Activated CD4-positive, alpha-beta T cell treated with anti-CD3 and anti-CD28 coated beads for 24 hours (primary cell): ENCODE measurements at places on chromosomes 3 and 15.

- DNase-seq = no peak
These were observed 11.5 kb upstream of the CMTM8 start for GRCh38 chr3:32226875-32227500.

DNA sequence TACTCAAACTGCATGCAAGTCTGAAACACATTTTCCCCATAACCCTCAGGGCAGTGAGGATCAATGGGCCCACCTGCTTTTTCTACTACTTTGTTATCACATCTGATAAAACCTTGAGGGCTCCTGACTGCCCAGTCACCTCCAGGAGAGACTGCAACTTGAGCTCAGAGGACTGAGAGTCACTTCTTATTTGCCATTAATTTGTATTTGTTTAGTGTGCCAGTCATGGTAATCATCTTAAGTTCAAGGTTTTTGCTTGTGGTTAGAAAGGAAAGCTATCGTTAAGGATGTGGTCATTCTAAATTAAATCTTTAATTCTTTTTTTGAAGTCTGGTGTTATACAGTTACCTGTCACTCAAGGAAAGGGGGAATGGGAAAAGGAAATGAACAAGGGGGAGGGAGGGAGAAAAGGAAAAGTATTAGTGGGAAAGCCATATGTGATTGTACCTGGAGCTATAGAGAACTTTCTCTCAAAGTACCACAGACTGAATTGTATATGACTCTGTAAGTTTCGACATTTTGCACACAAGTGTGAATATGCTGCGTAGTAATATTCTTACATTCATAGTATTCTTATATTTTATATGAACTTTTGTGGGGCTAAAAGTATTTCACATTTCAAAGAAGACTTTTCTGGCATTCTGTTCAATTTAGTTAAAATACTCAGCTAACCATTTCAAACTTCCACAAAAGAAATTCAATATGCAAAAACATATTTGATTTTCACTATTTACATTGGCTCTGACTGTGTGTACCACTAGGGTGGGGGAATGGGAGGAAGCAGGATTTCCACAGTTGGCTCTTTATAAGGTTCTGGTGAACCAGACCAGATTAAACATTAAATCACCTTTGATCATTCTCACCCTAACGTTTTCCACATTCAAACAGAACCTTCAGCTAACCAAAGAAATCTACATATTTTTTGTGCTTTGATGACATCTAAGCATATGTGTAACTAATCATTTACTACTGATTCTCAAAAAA, 166.5 kb upstream of the ATP11B start:
- no peak for DNase-seq

DNA sequence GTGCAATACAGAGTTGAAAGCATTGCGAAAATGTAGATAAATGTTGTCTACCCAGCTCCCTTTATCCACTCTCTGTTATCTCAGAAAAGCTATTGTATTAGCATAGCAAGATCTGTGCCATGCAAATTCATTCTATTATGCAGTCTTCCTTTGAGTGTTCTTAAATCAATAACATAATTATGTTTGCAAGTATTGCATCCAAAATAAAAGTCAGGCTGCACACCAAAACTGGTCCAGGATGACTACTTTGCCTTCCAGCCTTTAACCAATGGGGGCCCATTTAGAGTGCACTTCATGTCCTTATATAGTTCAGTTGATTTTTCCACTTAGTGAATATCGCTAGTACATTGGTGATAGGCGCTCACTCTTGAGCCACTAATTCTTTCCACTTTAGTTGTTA, 107.4 kb upstream of the MLF1 start:
- no peak for DNase-seq

DNA sequence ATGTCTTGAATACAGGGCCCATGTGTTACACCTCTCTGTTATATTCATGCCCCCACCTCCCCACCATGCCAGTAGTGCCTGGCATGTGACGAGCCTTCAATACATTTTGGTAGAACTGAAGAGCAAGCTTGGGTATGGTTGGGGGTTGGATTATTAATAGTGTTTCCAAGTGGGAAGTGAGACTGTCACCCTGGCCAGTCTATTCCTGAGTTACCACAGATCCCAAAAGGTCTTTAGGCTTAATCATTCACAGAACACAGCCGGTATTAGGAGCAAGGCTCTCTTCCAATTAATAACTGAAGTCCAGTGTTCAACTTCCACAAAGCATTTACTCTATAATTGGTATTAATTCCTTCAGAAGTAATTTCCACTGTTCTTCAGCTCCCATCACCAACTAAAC, 231.9 kb upstream of the LRTM1 start:
- no peak for DNase-seq

DNA sequence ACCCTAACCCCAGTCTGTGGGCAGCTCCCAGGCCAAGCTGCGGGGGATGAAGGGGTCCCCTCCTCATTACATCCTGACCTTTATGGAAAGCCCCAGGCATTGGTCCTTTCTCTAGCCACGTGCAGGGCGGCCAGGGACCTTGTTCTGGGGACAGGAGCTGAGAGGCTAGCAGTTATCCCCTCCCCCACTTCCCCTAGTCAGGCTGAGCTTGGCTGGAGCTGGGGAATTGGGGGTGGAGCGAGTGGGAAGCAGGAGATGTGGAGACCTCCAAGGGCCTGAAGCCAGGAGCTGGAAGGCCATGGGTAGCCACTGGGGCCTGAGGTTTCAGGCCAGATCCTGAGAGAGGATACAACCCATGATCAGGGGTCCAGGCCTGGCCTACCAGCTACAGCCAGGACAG, 45.8 kb downstream of the DNAH1 start:
- no peak for DNase-seq

GRCh38 chr3:56157693-56158362, 310.4 kb downstream of the ERC2 start:
- no peak for DNase-seq

DNA sequence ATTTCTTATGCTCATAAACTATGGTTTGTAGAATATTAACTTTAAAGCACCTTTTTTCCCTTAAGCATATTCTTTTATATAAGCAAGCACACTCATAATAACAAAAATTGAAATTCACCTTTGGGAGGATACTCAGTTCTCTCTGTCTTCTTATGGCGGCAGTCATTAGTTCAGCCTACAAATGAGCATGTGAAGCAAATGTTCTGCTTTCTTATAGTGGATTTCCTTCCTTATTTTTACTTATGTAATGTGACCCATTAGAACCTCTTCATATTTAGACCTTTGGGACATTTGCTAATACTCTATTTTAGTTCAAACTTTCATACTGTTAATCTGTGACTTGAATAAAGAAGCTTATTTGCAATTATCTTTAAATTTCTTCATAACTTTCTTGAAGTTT, at the start of gene P2RY13:
Gene P2RY13 (minus strand): TSS at position 187 of the 400 bp plus-strand sequence. CDS start 21 bp downstream, at position 166.
- no peak for DNase-seq

DNA sequence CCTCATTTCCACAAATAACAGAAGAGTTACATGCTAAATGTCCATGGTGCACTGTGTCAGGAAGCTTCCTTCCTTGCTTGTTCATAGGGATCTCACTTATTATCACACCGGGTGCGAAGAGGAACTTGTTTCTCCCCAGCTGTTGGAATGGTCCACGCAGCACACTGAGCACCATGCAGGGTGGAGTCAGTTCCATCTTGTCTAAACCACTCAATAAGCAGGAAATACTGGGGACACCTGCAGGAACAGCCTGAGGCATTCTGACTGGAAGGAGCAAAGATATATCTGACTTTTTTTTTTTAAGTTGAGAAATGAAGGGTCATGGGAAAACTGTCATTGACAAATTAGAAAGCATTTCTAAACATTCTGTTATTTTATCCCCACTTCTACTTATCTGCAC, 70.0 kb upstream of the WDR72 start:
- DNase-seq = no peak

GRCh38 chr15:63943829-63944680, 102.2 kb downstream of the DAPK2 start:
- no peak for DNase-seq

- no peak for DNase-seq
These were observed 24.1 kb upstream of the RASGRP1 start for GRCh38 chr15:38588672-38589071.

DNA sequence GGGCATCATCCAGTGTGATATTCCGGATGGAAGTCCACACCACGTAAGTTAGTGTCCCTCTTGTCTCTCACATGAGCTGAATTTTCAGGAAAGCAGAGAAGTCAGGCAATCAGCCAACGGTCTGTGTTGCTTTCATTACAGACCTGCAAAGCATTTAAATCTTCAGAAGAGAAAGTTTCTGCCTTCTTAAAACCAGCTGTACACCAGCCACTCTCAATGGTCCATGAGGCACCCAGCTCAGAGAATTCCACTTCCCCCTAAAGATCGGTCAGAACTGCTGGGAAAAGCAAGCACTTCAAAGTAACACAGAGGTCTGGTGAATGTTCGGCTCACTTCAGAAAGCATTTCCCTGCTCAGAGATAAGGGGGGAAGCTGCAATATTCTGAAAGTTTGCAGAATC, 903.7 kb downstream of the EPHA3 start:
- no peak for DNase-seq

- no peak for DNase-seq
These were observed 634 bp downstream of the MINDY2 start for GRCh38 chr15:58771621-58772250.

DNA sequence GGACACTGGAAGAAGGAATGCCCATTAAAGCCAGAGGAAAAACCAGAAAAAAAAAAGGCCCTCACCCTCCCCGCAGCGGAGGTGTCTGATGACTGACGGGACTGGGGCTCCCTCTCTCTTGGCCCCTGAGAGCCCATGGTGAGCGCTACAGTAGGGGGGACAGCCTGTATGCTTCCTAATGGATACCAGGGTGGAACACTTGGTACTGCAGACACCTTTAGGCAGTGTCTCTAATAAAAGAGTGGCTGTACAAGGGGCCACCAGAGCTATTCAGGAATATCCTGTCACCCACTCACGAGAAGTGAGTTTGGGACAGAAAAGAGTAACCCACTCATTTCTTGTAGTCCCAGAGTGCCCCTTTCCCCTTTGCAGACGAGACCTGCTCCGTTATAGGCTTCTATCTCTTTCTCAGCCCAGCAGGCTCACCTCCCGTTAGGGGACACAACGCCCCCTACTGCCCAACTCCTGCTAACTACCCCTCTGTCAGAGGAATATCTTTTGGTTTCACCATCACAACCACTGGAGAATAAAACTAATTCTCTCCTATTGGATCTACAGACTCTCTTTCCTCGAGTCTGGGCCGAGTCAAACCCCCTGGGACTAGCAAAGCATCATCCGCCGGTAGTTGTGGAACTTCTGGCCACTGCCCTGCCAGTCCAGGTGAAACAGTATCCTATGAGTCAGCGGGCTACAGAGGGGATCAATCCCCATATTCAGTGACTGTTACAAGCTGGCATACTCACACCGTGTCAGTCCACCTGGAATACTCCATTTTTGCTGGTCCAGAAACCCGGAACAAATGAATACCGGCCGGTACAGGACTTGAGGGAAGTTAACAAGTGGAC, 40.8 kb downstream of the ZBTB11 start:
- peak; percentile 57 for DNase-seq
